ENCODE measurements at places on chromosomes 12 and 14. TPM values are rescaled to one million over a fixed set of nuclear protein-coding genes. Genes with fewer than 3 reads are reported as not detected.

CNTN1 gene
- 0.19 TPM for total RNA-seq

- no peak for DNase-seq
Observed at GRCh38 chr12:131830335-131830913, 2.2 kb downstream of the MMP17 start.

VRTN gene
- not detected for total RNA-seq

PTPRQ gene
- 17.6 TPM for total RNA-seq

GRCh38 chr14:105281371-105282097 is 19.3 kb downstream of the BRF1 start:
- DNase-seq: no peak

EPYC gene
- not detected for total RNA-seq

DNA sequence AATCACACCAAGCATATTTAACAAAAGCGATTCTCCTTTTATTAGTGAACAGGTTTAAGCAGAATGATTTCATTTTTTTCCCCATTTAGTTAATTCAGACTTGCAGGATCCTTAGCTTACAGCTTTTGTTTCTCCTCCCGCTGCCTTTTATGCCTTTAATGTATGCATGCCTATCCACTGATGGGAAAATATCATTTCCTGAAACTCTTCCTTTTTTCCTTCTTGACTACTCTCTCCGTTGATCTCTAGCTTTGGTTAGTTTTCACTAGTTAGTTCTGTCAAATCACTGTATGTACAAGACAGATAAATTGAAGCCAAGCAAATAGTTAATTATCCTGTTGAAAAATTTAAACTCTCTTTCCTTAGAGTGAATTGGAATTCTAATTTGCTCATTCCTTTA is 26.3 kb downstream of the NKX2-1 start:
- DNase-seq: no peak

- DNase-seq: no peak
Observed at GRCh38 chr14:74580275-74580672, 31.8 kb downstream of the LTBP2 start.

DNA sequence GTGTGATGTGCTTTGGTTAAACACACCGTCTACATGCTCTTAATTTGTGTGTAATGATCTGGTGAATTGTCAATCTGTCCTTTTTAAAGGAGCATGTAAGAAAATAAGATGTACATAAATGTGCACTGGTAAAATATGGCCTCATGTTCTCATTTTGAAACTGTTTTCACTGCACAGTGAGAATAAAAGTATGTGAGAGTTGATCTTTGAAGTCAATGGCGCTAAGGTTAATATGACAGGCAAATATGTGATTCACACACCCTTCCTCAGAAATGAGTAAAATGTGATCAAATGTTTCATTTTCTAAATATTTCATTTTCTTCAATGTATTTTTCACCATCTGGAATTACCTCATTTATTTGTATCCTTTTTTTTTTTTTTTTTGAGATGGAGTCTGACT is 8.3 kb upstream of the RNU6-7 start:
- DNase-seq: no peak

DNA sequence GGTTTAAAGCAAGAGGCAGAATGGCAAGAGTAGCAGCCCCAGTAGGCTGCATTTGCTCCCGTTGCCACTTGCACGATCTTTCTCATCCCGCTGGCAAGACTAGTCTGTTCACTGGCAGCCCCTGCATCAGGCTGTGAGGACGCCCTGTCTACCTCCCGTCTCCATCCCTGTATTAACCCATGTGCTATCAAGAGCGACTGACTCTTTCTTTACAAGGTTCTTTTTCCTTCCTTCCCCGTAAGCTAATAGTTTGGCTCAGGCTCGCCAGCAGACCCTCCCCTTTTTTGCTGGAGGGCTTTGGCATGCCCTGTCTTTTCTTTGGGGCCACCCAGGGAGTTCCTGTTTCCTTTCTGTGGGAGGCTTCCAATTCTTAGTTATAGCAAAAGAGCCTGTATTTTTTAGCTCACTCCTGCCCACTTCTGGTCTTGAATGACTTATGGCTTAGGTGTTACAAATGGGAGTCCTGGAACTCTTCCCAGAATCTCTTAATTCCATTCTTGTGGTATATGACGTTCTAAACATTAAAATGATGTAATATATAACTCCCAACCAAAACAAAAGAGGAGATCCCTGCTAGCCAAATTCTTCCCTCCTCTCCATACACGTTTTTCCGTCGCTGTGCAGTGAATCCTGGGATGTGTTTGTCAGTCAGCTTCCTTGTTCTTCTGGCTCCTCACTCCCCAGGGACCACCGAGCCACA is 149.0 kb downstream of the PRKCH start:
- no peak for DNase-seq

DNA sequence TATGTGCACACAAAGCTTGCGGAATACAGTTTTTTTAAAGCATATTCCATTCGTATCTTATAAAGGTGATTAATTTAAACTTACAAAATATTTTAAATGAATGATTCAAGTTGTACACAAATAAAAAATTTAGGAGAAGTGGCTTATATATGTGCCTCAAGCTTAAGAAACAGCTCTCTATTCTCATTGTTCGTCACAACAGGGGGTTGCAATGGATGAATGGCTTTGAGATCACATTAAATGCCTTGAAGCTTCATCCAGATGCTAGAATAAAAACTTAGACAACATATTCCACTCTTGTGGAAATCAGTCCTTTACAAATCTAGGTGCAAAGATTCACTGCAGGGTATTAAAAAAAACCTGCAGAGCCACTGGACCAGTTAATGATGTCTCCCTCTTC is 303.9 kb upstream of the LRFN5 start:
- DNase-seq: no peak

GRCh38 chr14:60008042-60008441 is 83.7 kb upstream of the PCNX4 start:
- DNase-seq: no peak

DNA sequence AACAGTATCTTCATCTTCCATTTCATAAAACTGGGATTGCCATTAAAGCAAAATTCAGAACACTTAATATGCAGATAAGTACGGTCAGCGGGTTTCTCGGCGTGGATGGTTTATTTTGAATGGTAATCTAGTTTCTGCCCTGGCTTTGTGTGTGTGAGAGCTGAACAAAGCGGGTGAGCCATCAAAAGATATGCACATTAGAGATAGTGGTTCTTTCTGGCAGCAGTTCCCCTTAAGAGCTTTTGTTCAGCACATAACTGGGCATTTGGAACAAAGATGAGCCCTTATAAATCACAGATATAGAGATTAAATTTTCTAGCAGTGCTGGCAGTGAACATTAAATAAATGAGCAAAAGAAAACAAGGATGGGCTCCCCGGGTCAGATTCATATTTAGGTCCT is 207.5 kb downstream of the CALM1 start:
- no peak for DNase-seq

SUDS3 gene
- total RNA-seq: 30.2 TPM

TBC1D30 gene
- total RNA-seq: 3.3 TPM

TDP1 gene
- 2.8 TPM for total RNA-seq

DNA sequence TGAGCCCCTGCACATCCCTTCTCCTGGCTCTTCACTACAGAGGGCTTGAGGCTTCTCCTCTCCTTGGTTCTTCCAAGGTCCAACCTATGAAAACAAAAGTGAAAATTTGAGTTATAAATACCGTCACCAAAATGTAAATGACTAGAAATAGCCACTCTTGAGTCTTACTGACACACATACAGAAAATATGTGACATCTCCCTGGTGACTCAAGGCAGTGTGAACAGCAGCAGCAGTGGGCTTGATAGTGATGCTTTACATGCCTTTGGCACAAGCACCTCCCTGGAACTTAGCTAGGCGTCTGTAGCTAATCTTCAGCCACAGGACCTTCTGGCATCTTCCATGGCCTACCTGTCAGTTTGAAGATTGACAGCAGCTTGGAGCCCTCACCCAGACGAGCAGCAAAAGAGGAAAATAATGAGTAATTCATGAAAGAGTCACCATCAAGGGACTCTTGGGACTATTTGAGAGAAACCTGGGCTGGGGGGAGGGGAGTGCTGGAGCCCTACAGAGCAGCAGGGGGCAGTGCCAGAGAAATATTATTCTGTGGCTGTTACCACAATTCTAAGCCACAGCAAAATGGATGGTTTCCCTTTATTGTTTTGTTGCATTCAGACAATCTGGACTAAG is 158.0 kb downstream of the KCNK10 start:
- no peak for DNase-seq

CIROP gene
- total RNA-seq: not detected
